ENCODE measurements at places on chromosomes 5 and 9. TPM values are rescaled to one million over a fixed set of nuclear protein-coding genes. Genes with fewer than 3 reads are reported as not detected.

The NOXA1 gene
- 22.8 TPM for total RNA-seq

The CDKN2B-AS1 gene
- total RNA-seq, result 12.5 TPM

The PCDHA4 gene
- not detected for total RNA-seq

GRCh38 chr9:109249615-109250014 lies 71.2 kb downstream of the EPB41L4B start:
- no peak for DNase-seq

GRCh38 chr9:78612091-78612490 lies 315.2 kb downstream of the PSAT1 start:
- no peak for DNase-seq

All from PC-9 (cell line).